Uterus (tissue), 4 donors: ENCODE measurements at places on chromosomes 1 and 21. TPM values are rescaled to one million over a fixed set of nuclear protein-coding genes. Genes with fewer than 3 reads are reported as not detected.

DNA sequence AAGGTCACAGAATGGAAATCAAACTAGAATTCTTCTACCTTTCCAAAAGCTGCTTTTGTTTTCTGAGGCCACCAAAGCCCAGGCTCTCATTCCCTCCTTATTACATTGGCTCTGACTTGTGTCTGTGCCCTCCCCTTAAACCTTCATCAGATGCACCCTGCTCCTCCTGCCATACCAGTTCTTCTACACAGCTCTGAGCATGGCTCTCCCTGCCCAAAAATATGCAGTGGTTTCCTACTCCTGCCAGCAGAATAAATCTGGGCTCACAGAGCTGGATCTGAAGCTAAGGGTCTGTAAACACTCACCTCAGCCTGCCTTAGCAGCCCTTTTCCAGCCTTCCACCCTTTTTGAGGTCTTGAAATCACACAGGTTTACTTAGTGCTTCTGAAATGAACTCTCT, 55.0 kb downstream of the TTC3 start:
- DNase-seq = no peak

GRCh38 chr1:15384301-15384901, 25.3 kb upstream of the EFHD2 start:
- no peak for DNase-seq

NFIA gene
- 49.2 TPM for total RNA-seq

GRCh38 chr21:42291751-42292562, 23.3 kb downstream of the TFF3 start:
- DNase-seq = no peak

DNA sequence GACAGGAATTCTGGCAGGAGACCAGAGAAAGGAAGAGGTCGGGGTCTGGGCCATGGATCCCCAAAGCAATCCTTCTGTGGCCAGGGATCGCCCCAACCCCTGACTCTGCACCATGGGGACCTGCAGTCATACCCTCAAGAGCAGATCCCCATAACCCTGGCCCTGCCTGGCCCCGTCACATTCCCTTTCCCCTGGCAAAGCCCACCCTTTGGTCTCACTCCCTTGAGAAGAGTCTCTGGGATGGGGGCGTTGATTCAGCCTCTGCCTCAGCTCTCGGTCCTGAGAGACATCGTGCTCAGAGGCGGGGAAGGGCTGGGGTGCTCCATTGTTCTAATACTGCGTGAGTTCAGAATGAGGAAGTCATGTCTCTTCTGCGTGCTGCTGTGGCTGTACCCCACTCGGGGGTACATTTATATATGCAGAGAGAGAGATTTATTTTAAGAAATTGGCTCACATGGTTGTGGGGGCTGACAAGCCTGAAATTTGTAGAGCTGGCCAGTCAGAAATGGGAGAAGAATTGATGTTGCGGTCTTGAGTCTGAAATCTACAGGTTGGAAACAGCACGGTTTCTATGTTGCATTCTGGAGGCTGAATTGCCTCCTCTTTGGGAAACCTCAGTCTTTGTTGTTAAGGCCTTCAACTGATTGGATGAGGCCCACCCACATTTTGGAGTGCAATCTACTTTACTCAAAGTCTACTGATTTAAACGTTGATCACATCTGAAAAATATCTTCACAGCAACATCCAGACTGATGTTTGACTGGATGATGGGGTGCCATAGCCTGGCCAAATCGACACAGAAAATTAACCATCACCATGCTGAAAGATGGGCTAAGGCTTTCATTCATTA, 4.2 kb upstream of the PADI2 start:
- no peak for DNase-seq

PLD5 gene
- total RNA-seq = 6.1 TPM

DNA sequence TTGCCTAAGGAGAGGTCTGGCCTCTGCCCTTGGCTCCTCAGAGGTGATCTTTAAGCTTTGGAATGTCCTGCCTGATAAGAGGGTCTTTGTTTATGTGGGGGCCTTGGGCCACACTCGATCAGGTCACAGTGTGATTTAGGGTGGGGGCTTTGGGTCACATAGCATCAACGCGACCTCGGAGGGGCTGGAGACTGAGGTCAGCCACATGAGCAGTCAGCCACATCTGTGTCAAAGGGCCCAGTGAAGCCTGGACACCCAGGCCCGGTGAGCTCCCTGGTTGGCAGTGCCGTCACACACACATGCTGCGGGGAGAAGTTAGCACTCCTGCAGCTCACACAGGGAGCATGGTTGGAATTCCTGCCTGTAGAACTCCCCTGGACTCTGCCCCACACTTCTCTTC, 345.0 kb downstream of the NPHP4 start:
- no peak for DNase-seq

GRCh38 chr1:58768191-58768731, 15.6 kb downstream of the JUN start:
- no peak for DNase-seq

ATP1A2 gene
- 16.5 TPM for total RNA-seq

DNA sequence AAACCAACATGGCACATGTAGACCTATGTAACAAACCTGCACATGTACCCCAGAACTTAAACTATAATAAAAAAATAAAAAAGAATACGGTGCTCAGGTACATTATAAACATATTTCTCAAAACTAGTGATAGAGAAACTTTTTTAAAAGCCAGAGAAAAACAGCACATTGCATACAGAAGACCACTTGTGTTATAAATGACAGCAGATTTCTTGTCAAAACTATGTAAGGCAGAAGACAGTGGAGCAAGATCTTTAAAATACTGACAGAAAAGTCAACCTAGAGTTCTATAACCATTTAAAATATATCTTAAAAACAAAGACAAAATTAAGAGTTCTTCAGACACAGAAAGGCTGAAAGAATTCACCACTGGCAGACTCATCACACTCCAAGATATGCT, 144.7 kb downstream of the NEGR1 start:
- DNase-seq = no peak
